ENCODE measurements at places on chromosomes 4 and X. TPM values are rescaled to one million over a fixed set of nuclear protein-coding genes. Genes with fewer than 3 reads are reported as not detected.

Gene TRIM60
- not detected for total RNA-seq

Gene TSPAN5
- 0.55 TPM for total RNA-seq

Gene SCFD2
- 16.0 TPM for total RNA-seq

Gene PLAC1
- not detected for total RNA-seq

Gene CT55
- not detected for total RNA-seq

Gene PRR27
- total RNA-seq = not detected

Gene USP26
- total RNA-seq = not detected

Gene RTL9
- total RNA-seq = not detected

Gene MAGEB1
- total RNA-seq = not detected

Gene TRIM61
- total RNA-seq = not detected

Gene CLIC2
- 8.9 TPM for total RNA-seq

Gene DCAF12L2
- not detected for total RNA-seq

Gene ZNF718
- total RNA-seq = 1.3 TPM

Gene ASB11
- 59.8 TPM for total RNA-seq

Gene SLC6A14
- not detected for total RNA-seq

Gene ATP8A1
- total RNA-seq = 26.6 TPM

Gene CCNA2
- 0.20 TPM for total RNA-seq

Gene MAGEA12
- total RNA-seq = not detected

Gene PARM1
- 13.1 TPM for total RNA-seq

Gene PCYT1B
- total RNA-seq = not detected

Gene APBB2
- 14.4 TPM for total RNA-seq

Gene TMSB15C
- total RNA-seq = not detected

Gene SSX4
- total RNA-seq = not detected

Gene DCAF4L1
- 1.7 TPM for total RNA-seq

Gene GYPE
- total RNA-seq = not detected

Gene LRCH2
- total RNA-seq = 0.44 TPM

Gene MUC7
- not detected for total RNA-seq

Gene NAP1L2
- 0.51 TPM for total RNA-seq

Gene PNCK
- 1.6 TPM for total RNA-seq

Gene CCKAR
- not detected for total RNA-seq

Gene DMRTC1B
- not detected for total RNA-seq

Gene ADRA2C
- 5.4 TPM for total RNA-seq

Gene STBD1
- 57.5 TPM for total RNA-seq

Gene ODAM
- not detected for total RNA-seq

Gene PAGE2B
- not detected for total RNA-seq

Gene SLC26A1
- not detected for total RNA-seq

Gene NLGN3
- 0.39 TPM for total RNA-seq

Gene FOXR2
- total RNA-seq = not detected

Gene PAGE2
- not detected for total RNA-seq

Gene TMPRSS11F
- total RNA-seq = not detected

Gene MANBA
- 15.1 TPM for total RNA-seq

Gene TNMD
- 1.4 TPM for total RNA-seq

Gene CHST7
- 15.3 TPM for total RNA-seq

Gene XPNPEP2
- 1.3 TPM for total RNA-seq

Gene NDST4
- not detected for total RNA-seq

Gene UGT2B7
- total RNA-seq = 0.26 TPM

Gene SYTL4
- 4.0 TPM for total RNA-seq

Gene FAM236A
- not detected for total RNA-seq
